ENCODE measurements at places on chromosomes 7 and 10. TPM values are rescaled to one million over a fixed set of nuclear protein-coding genes. Genes with fewer than 3 reads are reported as not detected.

GRCh38 chr10:105024184-105024583 lies 383.1 kb downstream of the SORCS3 start:
- H3K27me3 ChIP-seq, result no peaks in the 10 kb centered on the region
- no peak overlapping the region for H3K27ac ChIP-seq
- H3K36me3 ChIP-seq, result no peaks in the 10 kb centered on the region
- H3K4me3 ChIP-seq, result no peak overlapping the region

DNA sequence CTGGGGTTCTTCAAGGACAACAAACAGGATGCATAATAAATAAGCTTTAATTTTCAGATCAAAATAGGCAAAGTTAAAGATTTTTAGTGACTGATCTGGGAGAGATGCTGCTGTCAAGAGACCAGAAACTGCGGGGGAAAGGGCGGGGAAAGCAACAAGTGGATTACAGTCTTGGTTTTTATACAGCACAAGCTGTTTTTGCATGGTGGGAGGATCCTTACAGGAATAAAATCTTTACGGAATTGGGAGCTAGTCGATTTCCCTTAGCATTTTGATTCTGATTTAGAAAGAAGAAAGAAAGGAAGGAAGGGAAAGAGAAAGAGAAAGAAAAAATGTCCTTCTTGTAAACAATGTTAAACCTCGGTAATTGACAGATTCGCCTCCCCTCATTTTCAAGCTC lies 242.3 kb upstream of the SP8 start:
- H3K4me3 ChIP-seq, result no peak overlapping the region
- H3K27ac ChIP-seq, result no peak overlapping the region
- no peaks in the 10 kb centered on the region for H3K27me3 ChIP-seq
- no peaks in the 10 kb centered on the region for H3K4me1 ChIP-seq
- DNase-seq, result no peak

- peak overlapping the region; percentile 96 for H3K4me3 ChIP-seq
- peaks cover 49% of the 10 kb centered on the region for H3K4me1 ChIP-seq
- no peaks in the 10 kb centered on the region for H3K27me3 ChIP-seq
- no peak overlapping the region for H3K27ac ChIP-seq
- H3K36me3 ChIP-seq, result peaks cover 2% of the 10 kb centered on the region
- no peak for DNase-seq
Measured at GRCh38 chr10:102919992-102920739, 2.1 kb downstream of the CNNM2 start.

DNA sequence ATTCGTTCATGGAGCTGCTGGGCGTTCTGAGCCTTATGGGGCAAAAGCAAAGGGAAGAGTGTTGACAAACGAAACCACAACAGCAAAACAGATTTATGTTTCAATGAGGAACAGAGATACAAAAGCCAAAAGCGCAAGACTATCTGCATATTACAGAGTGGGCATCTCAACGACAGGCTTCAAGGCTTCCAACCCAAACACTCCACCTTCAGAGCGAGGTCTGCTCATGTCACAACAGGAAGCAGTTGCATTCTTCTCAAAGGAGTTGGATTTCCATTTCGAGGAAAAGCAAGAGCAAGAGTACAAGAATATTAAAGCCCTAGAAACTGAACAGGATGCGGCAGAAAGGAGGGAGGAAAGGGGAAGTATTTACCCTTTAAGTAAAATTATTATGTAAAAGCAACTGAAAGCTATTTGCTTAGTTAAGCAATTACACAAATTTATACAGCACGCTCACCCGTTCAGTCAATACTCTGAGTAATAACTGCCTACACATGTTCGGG lies 189.3 kb downstream of the ELMO1 start:
- H3K27me3 ChIP-seq, result no peaks in the 10 kb centered on the region
- H3K4me1 ChIP-seq, result peaks cover 21% of the 10 kb centered on the region
- peaks cover 56% of the 10 kb centered on the region for H3K36me3 ChIP-seq
- peak overlapping the region; percentile 38 for H3K27ac ChIP-seq
- no peak for DNase-seq

- no peaks in the 10 kb centered on the region for H3K27me3 ChIP-seq
- no peaks in the 10 kb centered on the region for H3K36me3 ChIP-seq
- DNase-seq, result no peak
- H3K4me3 ChIP-seq, result no peak overlapping the region
- H3K4me1 ChIP-seq, result peaks cover 52% of the 10 kb centered on the region
- no peak overlapping the region for H3K27ac ChIP-seq
Measured at GRCh38 chr7:106155027-106155426, 42.9 kb upstream of the SYPL1 start.

DNA sequence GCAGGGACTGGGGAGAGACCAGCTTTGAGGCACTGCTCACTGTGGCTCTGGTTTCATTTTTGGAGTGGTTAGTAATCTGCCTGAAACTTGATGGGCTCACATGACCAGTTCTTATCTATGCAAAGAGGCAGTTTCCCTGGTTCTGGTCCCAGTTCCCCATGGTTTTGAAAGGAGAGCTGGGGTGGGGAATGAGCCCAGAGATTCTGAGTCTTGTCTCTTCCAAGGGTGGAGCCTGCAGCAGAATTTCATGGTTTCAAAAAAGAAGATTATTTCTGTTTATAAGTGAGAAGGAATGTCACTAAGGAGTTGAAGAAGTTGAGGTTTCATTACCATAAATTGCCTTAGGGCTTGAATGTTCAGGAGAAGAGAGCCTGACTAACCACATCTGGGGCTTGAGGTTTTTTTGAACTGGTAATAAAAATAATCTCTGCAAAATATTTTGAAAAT lies 190.2 kb upstream of the HABP2 start:
- no peaks in the 10 kb centered on the region for H3K36me3 ChIP-seq
- peaks cover 2% of the 10 kb centered on the region for H3K27me3 ChIP-seq

GRCh38 chr10:96511044-96511945 lies 2.4 kb downstream of the TLL2 start:
- peak overlapping the region; percentile 83 for H3K4me3 ChIP-seq
- peaks cover 7% of the 10 kb centered on the region for H3K27me3 ChIP-seq
- H3K4me1 ChIP-seq, result peaks cover 26% of the 10 kb centered on the region
- DNase-seq, result no peak

- H3K4me3 ChIP-seq, result no peak overlapping the region
- no peaks in the 10 kb centered on the region for H3K27me3 ChIP-seq
- H3K27ac ChIP-seq, result no peak overlapping the region
- H3K36me3 ChIP-seq, result no peaks in the 10 kb centered on the region
Measured at GRCh38 chr10:132489704-132490534, 47.7 kb upstream of the INPP5A start.

- peaks cover 15% of the 10 kb centered on the region for H3K4me1 ChIP-seq
- no peak overlapping the region for H3K27ac ChIP-seq
- no peaks in the 10 kb centered on the region for H3K36me3 ChIP-seq
- no peak overlapping the region for H3K4me3 ChIP-seq
- DNase-seq, result no peak
- peaks cover 63% of the 10 kb centered on the region for H3K27me3 ChIP-seq
Measured at GRCh38 chr10:86368987-86369386, 2.4 kb upstream of the GRID1 start.

DNA sequence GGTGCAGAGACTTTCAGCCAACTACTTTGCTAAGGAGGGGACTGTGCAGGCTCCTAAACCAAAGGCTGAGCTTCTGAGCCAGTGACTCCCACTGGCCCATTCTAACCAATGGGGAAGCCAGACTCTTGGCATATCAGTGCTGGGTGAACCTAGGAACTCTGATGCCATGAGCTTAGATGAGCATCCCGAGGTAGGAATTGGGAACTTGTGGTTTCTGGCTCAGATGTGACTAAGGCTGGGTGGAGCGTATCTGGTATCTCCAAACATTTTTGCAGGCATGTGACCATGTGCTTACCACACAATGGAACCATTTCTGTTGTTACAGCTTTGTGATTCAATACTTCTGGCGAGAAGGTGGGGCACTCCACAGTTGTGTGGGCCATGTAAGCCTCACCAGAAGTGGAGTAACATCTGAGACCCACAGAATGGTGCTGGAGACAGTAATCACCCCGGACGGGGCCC lies 2.5 kb upstream of the AVPI1 start:
- DNase-seq, result no peak
- H3K27ac ChIP-seq, result no peak overlapping the region
- no peaks in the 10 kb centered on the region for H3K36me3 ChIP-seq
- no peaks in the 10 kb centered on the region for H3K27me3 ChIP-seq
- H3K4me3 ChIP-seq, result no peak overlapping the region

DNA sequence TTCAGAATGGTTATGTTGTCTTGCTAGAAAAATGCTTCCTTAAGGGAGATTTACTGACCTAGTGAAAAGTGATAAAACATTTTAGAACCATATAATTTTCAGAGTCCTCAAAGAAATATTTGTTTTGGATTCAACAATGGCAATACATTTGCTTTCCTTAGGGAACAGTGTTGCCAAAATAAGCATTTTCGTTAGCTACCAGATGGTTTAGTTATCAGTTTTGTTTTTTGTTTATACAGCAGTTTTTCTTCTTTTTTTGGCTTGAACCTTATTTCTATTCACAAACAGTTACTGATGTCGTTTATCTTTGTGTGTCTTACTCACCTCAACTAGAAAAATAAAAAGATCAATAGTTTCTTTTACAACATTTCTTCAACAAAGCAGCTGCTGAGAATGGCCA lies 48.6 kb downstream of the EXOC4 start:
- H3K27ac ChIP-seq, result no peak overlapping the region
- H3K4me3 ChIP-seq, result no peak overlapping the region
- H3K4me1 ChIP-seq, result no peaks in the 10 kb centered on the region
- H3K27me3 ChIP-seq, result no peaks in the 10 kb centered on the region
- peaks cover 22% of the 10 kb centered on the region for H3K36me3 ChIP-seq

DNA sequence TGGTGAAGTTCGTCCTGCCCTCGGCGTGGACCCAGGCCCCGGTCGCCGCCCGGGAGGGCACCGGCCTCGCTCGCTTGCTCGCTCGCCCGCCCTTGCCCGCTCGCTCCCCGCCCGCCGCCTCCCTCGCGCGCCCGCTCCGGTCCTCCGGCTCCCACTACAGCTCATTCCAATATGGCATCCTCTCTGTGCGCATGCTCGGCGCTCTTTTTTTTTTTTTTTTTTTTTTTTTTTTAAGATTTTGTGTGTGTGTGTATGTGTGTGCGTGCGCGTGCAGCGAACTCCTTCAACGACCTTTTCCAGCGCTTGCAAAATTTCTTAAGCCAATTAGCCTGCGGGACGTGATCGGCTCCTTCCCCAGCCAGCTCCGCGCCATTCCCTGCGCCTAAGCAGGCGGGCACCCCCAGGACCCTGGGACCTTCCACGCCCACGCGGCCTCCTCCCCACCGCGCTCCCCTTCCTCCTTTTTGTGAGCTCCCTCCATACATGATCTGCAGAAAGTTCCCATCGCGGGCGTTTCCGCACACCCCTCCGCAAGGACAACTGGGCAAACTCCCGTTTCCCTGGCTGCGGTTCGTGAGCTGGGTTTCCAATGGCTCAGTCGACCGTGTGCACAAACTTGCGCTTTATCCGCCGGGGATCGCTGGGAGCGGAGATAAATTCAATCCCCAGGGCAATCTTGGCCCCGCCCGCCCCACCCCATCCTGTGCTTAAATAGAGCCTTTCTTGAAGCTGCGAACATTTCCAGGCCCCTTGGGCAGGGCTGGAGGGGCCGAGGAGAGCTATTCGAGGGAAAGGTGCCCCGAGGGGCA lies at the start of gene SFMBT2:
TSS of gene SFMBT2 (minus strand) at position 173 of the 809 bp plus-strand sequence. CDS start 29,136 bp downstream, outside the sequence.
- H3K27me3 ChIP-seq, result peaks cover 5% of the 10 kb centered on the region
- DNase-seq, result peak; percentile 52
- H3K4me3 ChIP-seq, result peak within 1 kb of the TSS; percentile 95
- peaks cover 36% of the 10 kb centered on the region for H3K4me1 ChIP-seq
- H3K27ac ChIP-seq, result peak within 1 kb of the TSS; percentile 71
- peaks cover 13% of the 10 kb centered on the region for H3K36me3 ChIP-seq

GRCh38 chr10:30749385-30749784 lies 119.8 kb upstream of the LYZL2 start:
- H3K27me3 ChIP-seq, result peaks cover 17% of the 10 kb centered on the region
- H3K4me1 ChIP-seq, result no peaks in the 10 kb centered on the region
- no peak overlapping the region for H3K27ac ChIP-seq
- DNase-seq, result no peak

GRCh38 chr10:23742368-23742767 lies 303.5 kb downstream of the OTUD1 start:
- no peak for DNase-seq
- H3K27me3 ChIP-seq, result peaks cover 6% of the 10 kb centered on the region
- peaks cover 8% of the 10 kb centered on the region for H3K4me1 ChIP-seq

DNA sequence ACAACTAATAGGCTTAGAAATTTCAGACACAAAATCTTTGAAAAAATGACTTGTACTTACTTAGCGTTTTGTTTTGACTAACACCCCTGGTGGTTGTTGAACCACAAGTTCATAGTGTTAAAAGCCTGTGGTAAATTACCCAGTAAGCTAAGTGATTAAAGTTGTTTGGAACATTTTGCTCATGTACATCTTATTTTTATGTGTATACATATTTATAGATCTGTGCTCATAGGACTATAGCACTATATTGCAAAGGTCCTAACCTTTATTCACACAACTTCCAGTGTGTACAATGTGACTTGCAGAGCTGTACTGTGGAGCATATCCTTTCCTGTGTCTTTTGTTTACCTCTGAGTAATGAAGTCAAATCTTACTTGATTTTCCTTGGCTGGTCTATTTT lies 79.6 kb downstream of the BMPR1A start:
- peaks cover 5% of the 10 kb centered on the region for H3K36me3 ChIP-seq
- no peaks in the 10 kb centered on the region for H3K4me1 ChIP-seq
- DNase-seq, result no peak
- H3K27ac ChIP-seq, result no peak overlapping the region

- H3K36me3 ChIP-seq, result no peaks in the 10 kb centered on the region
- no peaks in the 10 kb centered on the region for H3K27me3 ChIP-seq
- peaks cover 37% of the 10 kb centered on the region for H3K4me1 ChIP-seq
- peak overlapping the region; percentile 76 for H3K4me3 ChIP-seq
- H3K27ac ChIP-seq, result peak overlapping the region; percentile 74
Measured at GRCh38 chr10:4121502-4122380, 336.7 kb upstream of the KLF6 start.

GRCh38 chr10:106312087-106312486 lies 852.4 kb downstream of the SORCS1 start:
- no peak for DNase-seq
- no peaks in the 10 kb centered on the region for H3K36me3 ChIP-seq
- H3K27ac ChIP-seq, result no peak overlapping the region

GRCh38 chr7:51927738-51928137 lies 611.1 kb upstream of the COBL start:
- no peak overlapping the region for H3K4me3 ChIP-seq
- H3K27me3 ChIP-seq, result no peaks in the 10 kb centered on the region
- no peak for DNase-seq
- no peaks in the 10 kb centered on the region for H3K4me1 ChIP-seq
- no peak overlapping the region for H3K27ac ChIP-seq

GRCh38 chr10:20648263-20648874 lies 248.7 kb downstream of the NEBL start:
- no peaks in the 10 kb centered on the region for H3K27me3 ChIP-seq
- H3K4me3 ChIP-seq, result no peak overlapping the region
- no peaks in the 10 kb centered on the region for H3K4me1 ChIP-seq
- H3K27ac ChIP-seq, result no peak overlapping the region
- H3K36me3 ChIP-seq, result no peaks in the 10 kb centered on the region
- no peak for DNase-seq

- DNase-seq, result no peak
- no peaks in the 10 kb centered on the region for H3K36me3 ChIP-seq
- peaks cover 6% of the 10 kb centered on the region for H3K27me3 ChIP-seq
- H3K4me1 ChIP-seq, result peaks cover 2% of the 10 kb centered on the region
Measured at GRCh38 chr7:134512271-134512670, 15.1 kb upstream of the AKR1B10 start.

Gene NUPR2
- not detected for total RNA-seq

Gene SPDYE5
- not detected for total RNA-seq

Gene TFR2
- total RNA-seq, result 7.5 TPM

Gene TTYH3
- 25.4 TPM for total RNA-seq

Gene GJD4
- total RNA-seq, result not detected

Gene SRRM3
- total RNA-seq, result not detected

Gene PMPCB
- 80.8 TPM for total RNA-seq

Gene ASIC3
- total RNA-seq, result 1.2 TPM

Gene CLDN3
- total RNA-seq, result not detected

Data from activated B cell treated with CpG ODN at 0.5 μM for 24 hours (primary cell).